ENCODE measurements at places on chromosomes 11 and 22. TPM values are rescaled to one million over a fixed set of nuclear protein-coding genes. Genes with fewer than 3 reads are reported as not detected.

DNA sequence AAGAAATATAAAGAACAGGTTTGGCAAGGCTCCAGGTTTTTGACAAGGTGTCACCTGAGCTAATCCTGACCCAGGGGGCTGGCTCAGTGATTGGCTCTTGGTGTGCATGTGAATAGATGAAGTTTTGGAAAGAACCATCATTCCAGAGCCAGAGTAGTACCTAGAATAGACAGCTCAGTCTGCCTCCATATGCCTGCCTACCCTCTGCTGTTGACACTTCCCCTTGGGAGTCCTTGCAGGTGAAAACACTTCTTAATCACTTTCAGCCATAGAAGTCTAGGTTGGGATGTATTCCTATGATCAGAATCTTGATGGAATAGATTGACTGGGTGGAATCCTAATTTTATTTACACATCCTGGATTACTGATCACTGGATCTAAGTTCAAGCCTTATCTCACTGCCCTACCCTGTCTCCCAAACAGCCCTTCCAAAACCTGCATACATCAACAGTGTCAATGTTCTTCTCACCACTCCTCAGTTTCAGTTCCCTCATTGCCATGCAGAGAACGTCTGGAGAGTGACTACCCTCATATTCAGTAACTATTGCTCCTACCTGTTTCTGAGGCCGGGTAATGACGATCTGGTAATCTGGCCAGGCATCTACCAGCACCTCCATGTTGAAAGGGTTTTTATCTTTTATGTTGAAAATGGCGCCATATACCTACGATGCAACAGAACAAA, 6.7 kb downstream of the GLYATL2 start:
- no peaks in the 10 kb centered on the region for H3K36me3 ChIP-seq
- H3K4me1 ChIP-seq, result no peaks in the 10 kb centered on the region
- H3K27me3 ChIP-seq, result no peaks in the 10 kb centered on the region
- no peak for DNase-seq
- no peak overlapping the region for H3K27ac ChIP-seq

GRCh38 chr22:24601217-24602104, 1.5 kb upstream of the GGT1 start:
- no peaks in the 10 kb centered on the region for H3K27me3 ChIP-seq
- no peaks in the 10 kb centered on the region for H3K36me3 ChIP-seq
- peaks cover 7% of the 10 kb centered on the region for H3K4me1 ChIP-seq
- no peak overlapping the region for H3K27ac ChIP-seq

GRCh38 chr11:3747704-3748103, 49.6 kb downstream of the NUP98 start:
- H3K27me3 ChIP-seq, result no peaks in the 10 kb centered on the region
- H3K4me3 ChIP-seq, result no peak overlapping the region
- DNase-seq, result no peak
- no peaks in the 10 kb centered on the region for H3K4me1 ChIP-seq
- peaks cover 78% of the 10 kb centered on the region for H3K36me3 ChIP-seq
- H3K27ac ChIP-seq, result no peak overlapping the region

- no peak for DNase-seq
- no peak overlapping the region for H3K27ac ChIP-seq
- peaks cover 39% of the 10 kb centered on the region for H3K27me3 ChIP-seq
- H3K4me1 ChIP-seq, result peaks cover 25% of the 10 kb centered on the region
- H3K4me3 ChIP-seq, result peak overlapping the region; percentile 51
Observed at GRCh38 chr11:46917109-46917761, 1.1 kb downstream of the LRP4 start.

GRCh38 chr11:118252688-118253087, 523 bp upstream of the MPZL3 start:
- no peak for DNase-seq
- H3K36me3 ChIP-seq, result no peaks in the 10 kb centered on the region
- peak overlapping the region; percentile 97 for H3K4me3 ChIP-seq
- no peaks in the 10 kb centered on the region for H3K27me3 ChIP-seq
- H3K4me1 ChIP-seq, result peaks cover 27% of the 10 kb centered on the region
- H3K27ac ChIP-seq, result peak overlapping the region; percentile 95

GRCh38 chr11:27470826-27471588, 1.6 kb downstream of the LGR4 start:
- DNase-seq, result no peak
- peaks cover 20% of the 10 kb centered on the region for H3K27me3 ChIP-seq
- peaks cover 11% of the 10 kb centered on the region for H3K4me1 ChIP-seq

DNA sequence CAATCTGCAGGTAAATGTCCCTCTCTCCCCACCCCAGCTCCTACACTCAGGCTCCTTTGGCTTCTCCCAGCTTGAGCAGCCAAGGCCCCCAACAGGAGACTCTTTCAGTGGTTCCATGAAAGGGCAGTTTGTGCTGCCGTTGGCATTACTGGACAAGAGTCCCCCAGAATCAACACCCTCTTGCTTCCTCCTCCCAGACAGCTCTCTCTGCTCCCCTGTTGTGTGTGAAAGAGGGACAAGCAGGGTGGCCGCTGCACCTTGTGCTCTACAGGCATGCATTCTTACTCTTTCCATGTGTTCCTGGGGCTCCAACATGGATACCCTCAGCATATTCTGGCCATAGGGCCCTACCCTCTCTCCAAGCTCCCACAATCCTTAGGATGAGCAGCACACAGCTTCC, 48.7 kb downstream of the P4HA3 start:
- no peak overlapping the region for H3K27ac ChIP-seq
- H3K4me3 ChIP-seq, result no peak overlapping the region
- no peaks in the 10 kb centered on the region for H3K27me3 ChIP-seq
- H3K36me3 ChIP-seq, result no peaks in the 10 kb centered on the region
- no peaks in the 10 kb centered on the region for H3K4me1 ChIP-seq

GRCh38 chr11:46920755-46921154, 2.4 kb upstream of the LRP4 start:
- H3K27me3 ChIP-seq, result peaks cover 15% of the 10 kb centered on the region
- no peak overlapping the region for H3K27ac ChIP-seq
- no peak overlapping the region for H3K4me3 ChIP-seq
- H3K36me3 ChIP-seq, result no peaks in the 10 kb centered on the region
- peaks cover 25% of the 10 kb centered on the region for H3K4me1 ChIP-seq

GRCh38 chr11:35056391-35057093, 82.4 kb upstream of the CD44 start:
- no peak for DNase-seq
- H3K4me1 ChIP-seq, result peaks cover 18% of the 10 kb centered on the region
- no peak overlapping the region for H3K27ac ChIP-seq
- no peak overlapping the region for H3K4me3 ChIP-seq
- H3K36me3 ChIP-seq, result no peaks in the 10 kb centered on the region

DNA sequence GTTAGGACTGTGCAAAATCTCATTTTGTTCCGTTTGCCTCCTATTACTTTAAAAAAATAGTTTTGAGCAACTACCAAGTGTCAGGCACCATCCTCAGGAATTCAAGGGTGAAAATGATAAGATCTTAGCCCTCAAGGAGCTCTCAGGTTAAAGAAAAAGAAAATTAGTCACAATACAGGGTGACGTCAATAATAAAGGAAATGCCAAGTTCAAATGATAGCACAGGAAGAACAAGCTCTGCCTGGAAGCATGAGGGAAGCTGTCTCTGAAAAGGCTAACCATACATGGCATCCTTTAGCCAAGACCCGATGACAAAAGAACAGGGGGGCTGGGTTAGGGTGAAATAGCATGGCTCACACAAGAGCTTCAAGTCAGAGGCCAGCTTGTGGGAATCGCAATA, 11.1 kb upstream of the MPZL2 start:
- H3K4me3 ChIP-seq, result no peak overlapping the region
- H3K4me1 ChIP-seq, result no peaks in the 10 kb centered on the region
- H3K27ac ChIP-seq, result no peak overlapping the region
- H3K36me3 ChIP-seq, result no peaks in the 10 kb centered on the region
- no peak for DNase-seq

- H3K4me3 ChIP-seq, result no peak overlapping the region
- H3K27ac ChIP-seq, result no peak overlapping the region
- H3K36me3 ChIP-seq, result no peaks in the 10 kb centered on the region
- no peaks in the 10 kb centered on the region for H3K27me3 ChIP-seq
Observed at GRCh38 chr22:49466878-49467595, 360.6 kb downstream of the BRD1 start.

- H3K27ac ChIP-seq, result no peak overlapping the region
- H3K27me3 ChIP-seq, result no peaks in the 10 kb centered on the region
- H3K36me3 ChIP-seq, result no peaks in the 10 kb centered on the region
- no peaks in the 10 kb centered on the region for H3K4me1 ChIP-seq
Observed at GRCh38 chr11:9130297-9130696, 38.9 kb upstream of the SCUBE2 start.

- no peak for DNase-seq
- H3K4me3 ChIP-seq, result no peak overlapping the region
- H3K36me3 ChIP-seq, result no peaks in the 10 kb centered on the region
Observed at GRCh38 chr11:2122907-2123627, 16.1 kb downstream of the IGF2 start.

GRCh38 chr11:33880979-33881378, 10.9 kb downstream of the LMO2 start:
- peaks cover 3% of the 10 kb centered on the region for H3K27me3 ChIP-seq
- DNase-seq, result no peak
- no peaks in the 10 kb centered on the region for H3K4me1 ChIP-seq
- H3K27ac ChIP-seq, result no peak overlapping the region
- H3K4me3 ChIP-seq, result no peak overlapping the region

GRCh38 chr11:75576499-75576918, 14.5 kb downstream of the SERPINH1 start:
- H3K27ac ChIP-seq, result no peak overlapping the region
- H3K36me3 ChIP-seq, result peaks cover 2% of the 10 kb centered on the region
- peaks cover 2% of the 10 kb centered on the region for H3K27me3 ChIP-seq
- no peak for DNase-seq

SMTNL1 gene
- not detected for polyA plus RNA-seq

B4GAT1 gene
- 15.1 TPM for polyA plus RNA-seq

NF2 gene
- polyA plus RNA-seq, result 20.0 TPM

SLC25A18 gene
- polyA plus RNA-seq, result not detected

KRTAP5-1 gene
- polyA plus RNA-seq, result not detected

PNPLA3 gene
- polyA plus RNA-seq, result not detected

All from CD4-positive, CD25-positive, alpha-beta regulatory T cell (primary cell).